ENCODE measurements at places on chromosomes 7 and 10.

GRCh38 chr10:62844280-62845011 is 28.3 kb upstream of the EGR2 start:
- DNase-seq = no peak

- DNase-seq = no peak
These were observed 1028.5 kb upstream of the PHF14 start for GRCh38 chr7:9945131-9945530.

GRCh38 chr10:30813872-30814481 is 184.4 kb upstream of the LYZL2 start:
- DNase-seq = no peak

GRCh38 chr10:43822631-43823580 is 174.2 kb upstream of the ZNF32 start:
- DNase-seq = no peak

DNA sequence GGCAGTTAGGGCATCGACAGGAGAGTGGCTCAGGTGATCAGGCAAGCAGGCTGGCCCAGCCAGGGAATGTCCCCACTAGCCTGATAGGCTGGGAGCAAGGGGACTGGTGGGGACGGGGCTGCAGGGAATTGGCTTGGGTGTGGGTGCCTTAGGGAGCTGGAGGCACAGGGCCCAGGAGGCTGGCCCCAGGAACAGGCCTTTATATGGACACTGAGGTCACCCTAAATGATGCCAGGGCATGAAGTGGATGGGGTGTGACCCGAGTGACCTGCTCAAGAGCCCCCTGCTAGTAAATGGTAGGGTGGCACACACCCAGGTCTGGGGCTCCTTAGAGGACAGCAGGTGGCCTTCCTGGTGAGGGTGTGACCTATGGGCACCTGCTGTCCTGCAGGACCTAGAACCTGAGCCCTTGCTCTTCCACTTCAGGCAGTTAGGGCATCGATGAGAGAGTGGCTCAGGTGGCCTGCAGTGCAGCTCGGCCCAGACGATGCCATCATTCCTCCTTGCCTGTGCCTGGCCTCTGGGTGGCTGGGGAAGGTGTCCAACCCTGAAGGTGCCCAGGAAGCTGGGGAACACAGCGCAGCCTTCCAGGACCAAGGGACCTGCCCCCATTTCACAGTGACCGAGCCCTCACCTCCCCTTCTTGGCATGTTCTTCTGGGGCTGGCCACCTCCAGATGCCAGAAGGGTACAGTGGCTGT is 51.7 kb upstream of the LEP start:
- DNase-seq = no peak

GRCh38 chr10:89164920-89165319 is 42.2 kb downstream of the CH25H start:
- DNase-seq = no peak

DNA sequence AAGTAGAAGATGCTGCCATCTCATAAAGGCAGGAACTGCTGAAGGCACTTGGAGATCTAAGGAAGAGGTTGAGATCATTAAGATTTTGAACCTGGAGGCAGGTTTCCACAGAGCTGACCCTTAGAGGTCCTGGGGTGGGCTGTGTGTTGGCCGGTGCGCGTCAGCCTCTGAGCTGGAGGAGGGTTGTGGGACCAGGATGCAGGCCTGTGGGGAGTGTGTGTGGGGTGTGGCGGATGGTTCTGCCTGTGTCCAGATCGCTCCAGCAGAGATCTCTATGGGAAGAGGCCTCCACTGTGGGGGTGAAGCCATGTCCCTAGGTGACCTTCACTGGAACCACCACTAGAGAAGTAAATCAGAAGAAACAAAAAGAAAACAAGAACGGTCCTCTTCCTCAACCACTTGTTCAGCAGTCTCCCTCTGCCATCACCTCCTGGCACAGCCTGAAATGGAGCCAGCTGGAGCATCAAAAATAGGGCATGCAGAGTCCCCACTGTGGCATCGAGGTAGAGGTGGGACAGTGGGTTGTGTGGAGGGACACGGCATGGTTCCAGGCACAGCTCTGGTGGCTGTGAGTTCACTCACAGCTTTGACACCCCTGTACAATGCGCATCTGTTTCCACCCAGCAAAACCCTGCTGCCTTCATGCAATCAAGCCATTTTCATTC is 453.8 kb downstream of the TCERG1L start:
- no peak for DNase-seq

GRCh38 chr10:36202881-36203280 is 560.8 kb upstream of the FZD8 start:
- no peak for DNase-seq

GRCh38 chr10:129545261-129545660 is 78.2 kb downstream of the MGMT start:
- no peak for DNase-seq

GRCh38 chr7:21743493-21743892 is 200.7 kb downstream of the DNAH11 start:
- no peak for DNase-seq

DNA sequence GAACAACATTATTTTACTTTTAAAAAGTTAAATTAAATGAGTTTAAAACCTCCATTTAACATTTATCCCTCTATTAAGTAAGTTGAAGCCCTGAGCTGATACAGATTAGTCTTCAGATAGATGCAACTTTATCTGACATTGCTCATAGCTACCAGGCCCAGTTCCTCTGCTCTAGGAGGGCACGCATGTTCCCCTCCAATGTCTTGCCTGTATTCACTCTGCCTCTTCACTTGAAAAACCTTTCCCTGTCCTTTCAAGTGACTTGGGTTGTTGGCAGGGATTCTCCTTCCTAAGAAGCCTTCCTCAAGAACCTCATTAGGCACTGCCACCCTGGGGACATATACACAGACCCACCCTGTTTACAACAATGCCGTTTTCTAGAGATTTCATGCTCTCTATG is 270.4 kb downstream of the RELN start:
- no peak for DNase-seq

- DNase-seq = no peak
These were observed 323.3 kb downstream of the CRPPA start for GRCh38 chr7:16098058-16098457.

DNA sequence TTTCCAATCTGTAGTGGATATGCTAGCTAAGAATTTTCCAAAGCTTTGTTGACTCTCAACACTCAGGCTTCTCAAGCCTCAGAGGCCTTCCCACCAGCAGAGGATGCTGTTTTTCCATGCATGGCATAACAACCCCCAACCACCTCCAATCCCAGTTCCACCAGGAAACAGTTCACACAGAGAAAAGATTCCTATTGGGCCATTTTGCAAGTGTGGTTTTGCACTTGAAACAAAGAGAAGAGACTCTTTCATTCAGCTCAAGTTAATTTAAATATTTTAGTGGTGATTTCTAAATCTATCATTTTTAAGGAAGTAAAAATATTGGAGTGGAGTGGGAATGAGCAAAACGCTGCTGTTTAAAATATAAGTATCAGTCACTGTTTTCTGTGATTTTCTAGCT is 105.6 kb upstream of the COL1A2 start:
- peak; percentile 23 for DNase-seq

DNA sequence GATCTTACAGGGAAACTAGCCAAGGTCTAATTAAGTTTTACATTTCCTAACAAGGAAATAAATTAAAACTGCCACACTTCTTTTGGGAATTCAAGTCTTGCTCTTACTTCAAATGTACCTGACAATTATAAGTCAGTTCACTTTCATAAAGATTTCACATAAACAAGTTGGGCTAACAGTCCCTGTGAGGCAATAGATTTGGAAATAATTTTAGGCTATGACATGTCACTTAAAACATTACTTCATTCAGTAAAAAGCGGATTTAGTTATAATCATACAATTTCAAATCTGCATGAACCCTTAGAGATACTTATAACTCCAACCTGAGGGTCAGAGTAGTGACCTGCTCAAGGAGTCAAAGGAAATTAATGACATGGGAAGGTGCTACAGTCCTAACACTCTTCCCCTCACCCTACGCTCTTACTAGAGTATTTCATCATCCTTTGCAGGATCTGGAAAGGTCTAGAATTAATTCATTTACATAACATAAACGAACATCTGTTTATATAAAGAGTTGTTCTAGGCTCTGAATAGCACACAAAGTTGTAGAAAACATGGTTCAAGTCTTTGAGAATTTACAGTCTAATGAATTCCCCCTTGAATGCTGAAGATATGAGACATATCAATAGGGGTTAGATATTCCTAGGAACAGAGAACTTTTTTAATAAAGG is 32.3 kb upstream of the DNAJB12 start:
- no peak for DNase-seq

Data from frontal cortex (tissue), 4 donors.